ENCODE measurements at places on chromosomes 12 and 14.
A peak's percentile ranks its signal among the peaks of the same experiment; 100 is the strongest.

DNA sequence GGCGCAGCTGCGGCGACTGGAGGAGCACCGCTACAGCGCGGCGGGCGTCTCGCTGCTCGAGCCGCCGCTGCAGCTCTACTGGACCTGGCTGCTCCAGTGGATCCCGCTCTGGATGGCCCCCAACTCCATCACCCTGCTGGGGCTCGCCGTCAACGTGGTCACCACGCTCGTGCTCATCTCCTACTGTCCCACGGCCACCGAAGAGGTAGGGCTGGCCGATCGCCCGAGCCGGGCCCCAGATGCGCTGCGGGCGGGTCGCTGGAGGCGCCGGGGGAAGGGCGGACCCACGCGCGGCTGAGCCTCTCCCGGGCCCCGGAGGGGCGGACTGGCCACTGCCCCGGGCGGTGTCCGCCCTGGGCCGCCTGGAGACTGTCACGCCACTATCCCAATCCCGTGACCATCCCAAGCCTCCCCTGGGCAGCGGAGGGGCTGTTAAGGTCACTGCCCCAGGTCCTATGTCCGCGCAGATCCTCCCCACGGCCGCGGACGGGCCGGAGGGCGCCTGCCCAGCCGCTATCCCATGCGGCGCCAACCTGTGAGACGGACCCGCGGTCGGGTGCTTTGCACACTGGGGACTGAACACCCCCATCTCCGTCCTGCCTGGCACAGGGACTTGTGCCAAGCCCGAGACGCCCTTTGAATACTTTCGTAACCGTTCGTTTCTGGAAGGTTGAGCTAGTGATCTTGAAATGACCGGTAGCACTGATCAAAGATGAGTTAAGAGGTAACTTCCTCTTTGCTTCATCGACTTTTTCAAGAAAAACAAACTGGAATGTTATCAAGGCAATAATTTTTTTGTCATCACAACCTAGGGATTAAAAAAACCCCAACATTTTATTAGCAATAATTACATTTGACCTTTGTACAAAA lies 725 bp downstream of the CHPT1 start:
- DNase-seq: peak; percentile 35

GRCh38 chr14:77275041-77275580 lies 4.1 kb upstream of the NGB start:
- DNase-seq: no peak

DNA sequence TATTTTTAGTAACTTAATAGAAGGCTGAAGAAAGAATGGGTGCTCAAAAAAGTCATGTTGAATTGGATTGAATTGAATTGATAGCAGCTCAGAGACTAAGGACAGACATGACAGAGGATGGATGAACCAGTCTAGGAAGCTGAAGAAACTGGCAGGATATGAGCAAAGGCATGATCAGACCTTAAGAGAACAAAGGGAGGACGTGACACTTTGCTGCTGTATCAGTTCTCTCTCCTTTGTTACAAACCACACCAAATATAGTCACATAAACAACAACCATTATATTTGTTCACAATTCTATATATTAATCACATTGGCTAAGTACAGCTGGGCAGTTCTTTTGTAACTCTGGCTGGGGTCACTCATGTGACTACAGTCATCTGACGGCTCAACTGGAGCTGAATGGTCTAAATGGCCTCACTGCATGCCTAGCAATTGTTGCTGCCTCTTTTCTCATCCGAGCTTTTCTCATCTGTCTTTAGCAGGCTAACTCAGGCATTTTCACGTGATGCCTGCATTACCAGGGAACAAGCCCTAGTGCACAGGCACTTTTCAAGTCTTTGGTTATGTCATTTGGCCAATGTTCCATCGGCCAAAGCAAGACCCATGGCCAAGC lies 355.0 kb downstream of the ETNK1 start:
- no peak for DNase-seq

- DNase-seq: no peak
These were observed 4.5 kb downstream of the FMNL3 start for GRCh38 chr12:49702676-49703215.

DNA sequence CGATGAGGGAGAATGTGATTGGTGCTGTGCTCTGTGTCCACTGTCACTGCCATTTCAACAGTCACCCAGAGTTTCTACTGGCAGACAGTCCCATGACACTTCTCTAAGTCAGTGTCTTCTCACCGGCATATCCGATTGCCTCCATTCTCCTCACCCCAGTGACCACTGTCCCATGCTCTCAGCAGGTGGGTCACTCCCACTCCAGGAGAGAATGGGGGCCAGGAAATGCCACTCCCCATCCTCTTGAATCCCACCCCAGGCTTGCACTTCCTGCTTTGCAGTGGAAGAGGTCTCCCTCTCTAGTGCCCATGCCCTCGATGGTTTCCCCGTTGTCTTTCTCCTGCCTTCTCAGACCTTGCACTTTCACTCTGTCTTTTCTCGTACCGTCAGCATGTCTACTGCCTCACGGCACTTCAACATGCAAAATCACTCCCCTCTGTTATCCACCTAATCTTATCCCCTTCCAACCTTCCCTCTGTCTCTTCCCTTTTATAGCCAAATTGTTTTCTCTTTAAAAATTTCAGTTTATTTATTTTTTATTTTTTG lies 2.2 kb upstream of the EP400 start:
- DNase-seq: no peak

- no peak for DNase-seq
These were observed 30.3 kb upstream of the AMIGO2 start for GRCh38 chr12:47110011-47110541.

GRCh38 chr12:86290615-86291014 lies 34.4 kb upstream of the MGAT4C start:
- DNase-seq: no peak

DNA sequence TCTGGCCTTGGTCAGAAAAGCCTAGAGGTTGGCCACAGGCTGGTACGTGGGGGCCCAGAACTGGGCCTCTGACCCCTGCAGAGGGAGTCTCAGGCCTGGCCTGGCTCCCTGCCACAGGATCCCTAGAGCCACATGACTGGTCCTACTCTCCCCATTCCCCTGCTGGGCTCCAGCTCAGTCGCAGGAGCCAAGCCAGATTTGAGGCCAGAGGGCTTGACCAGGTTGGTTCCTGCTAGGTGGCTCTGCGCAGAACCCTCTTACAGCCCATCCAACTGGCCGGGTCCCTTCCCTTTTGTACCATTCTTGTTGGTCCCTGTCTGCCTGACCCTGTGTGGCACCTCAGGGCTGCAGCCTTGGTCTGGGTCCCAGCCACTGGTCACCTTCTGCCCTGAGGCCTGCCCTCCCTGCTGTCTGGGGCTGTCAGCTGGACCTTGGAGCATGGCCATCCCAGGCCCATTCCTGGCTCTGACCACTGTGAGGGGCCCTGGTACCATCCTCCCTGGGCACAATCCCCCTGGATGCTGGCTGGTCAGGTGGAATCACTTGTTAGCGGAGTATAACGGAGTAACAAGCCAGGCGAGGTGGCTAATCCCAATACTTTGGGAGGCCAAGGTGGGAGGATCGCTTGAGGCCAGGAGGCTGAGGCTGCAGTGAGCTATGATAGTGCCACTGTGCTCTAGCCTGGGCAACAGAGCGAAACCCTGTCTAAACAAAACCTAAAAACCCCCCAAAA lies 22.9 kb upstream of the PPP1R13B start:
- no peak for DNase-seq

- DNase-seq: no peak
These were observed 247.4 kb downstream of the GALC start for GRCh38 chr14:87745507-87746118.

- no peak for DNase-seq
These were observed 19.3 kb upstream of the KRT86 start for GRCh38 chr12:52254965-52255751.

DNA sequence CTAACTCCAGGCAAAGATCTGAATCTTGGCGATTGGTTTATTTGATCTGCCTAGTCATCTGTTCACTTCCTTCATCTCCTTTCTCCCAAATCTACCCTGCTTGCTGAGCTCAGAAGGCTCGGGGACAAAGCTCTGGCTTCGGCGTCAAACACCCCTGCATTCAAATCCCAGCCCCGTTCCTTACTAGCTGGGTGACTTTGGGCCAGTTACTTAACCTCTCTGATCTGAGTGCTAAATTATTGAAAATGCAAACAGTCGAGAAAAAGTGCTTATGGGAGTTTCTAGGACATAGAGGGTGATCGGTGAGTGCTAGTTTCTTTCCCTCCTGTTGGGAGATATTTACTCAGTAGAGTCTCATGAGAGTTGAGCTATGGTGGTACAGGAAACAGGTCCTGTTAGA lies 121.2 kb upstream of the RFLNA start:
- DNase-seq: no peak

GRCh38 chr14:24247422-24247821 lies 5.0 kb upstream of the TINF2 start:
- DNase-seq: no peak

GRCh38 chr14:104970231-104971068 lies 7.7 kb downstream of the AHNAK2 start:
- DNase-seq: no peak

GRCh38 chr12:67780580-67781084 lies 132.1 kb downstream of the DYRK2 start:
- no peak for DNase-seq

- DNase-seq: no peak
These were observed 353.8 kb downstream of the RAD51B start for GRCh38 chr14:68173227-68173972.

DNA sequence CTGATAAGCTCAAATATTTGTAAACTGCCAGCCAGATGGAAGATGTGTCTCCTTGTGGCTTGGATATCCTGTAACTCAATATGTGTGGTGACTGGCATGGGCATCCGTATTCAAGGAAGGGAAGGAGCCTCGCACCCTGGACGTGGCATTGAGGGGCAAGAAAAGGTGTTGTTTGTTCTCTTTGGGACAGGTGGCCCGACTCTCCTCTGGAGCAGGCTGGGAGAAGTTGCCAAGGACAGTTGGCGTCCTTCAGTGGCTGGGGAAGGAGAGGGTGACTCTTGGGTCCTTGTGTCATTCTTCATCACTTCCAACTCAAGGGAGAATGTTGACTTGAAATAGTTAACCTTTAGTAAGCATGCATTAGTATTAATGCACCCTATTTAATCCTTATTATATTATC lies 39.6 kb downstream of the CACNA1C start:
- no peak for DNase-seq

DNA sequence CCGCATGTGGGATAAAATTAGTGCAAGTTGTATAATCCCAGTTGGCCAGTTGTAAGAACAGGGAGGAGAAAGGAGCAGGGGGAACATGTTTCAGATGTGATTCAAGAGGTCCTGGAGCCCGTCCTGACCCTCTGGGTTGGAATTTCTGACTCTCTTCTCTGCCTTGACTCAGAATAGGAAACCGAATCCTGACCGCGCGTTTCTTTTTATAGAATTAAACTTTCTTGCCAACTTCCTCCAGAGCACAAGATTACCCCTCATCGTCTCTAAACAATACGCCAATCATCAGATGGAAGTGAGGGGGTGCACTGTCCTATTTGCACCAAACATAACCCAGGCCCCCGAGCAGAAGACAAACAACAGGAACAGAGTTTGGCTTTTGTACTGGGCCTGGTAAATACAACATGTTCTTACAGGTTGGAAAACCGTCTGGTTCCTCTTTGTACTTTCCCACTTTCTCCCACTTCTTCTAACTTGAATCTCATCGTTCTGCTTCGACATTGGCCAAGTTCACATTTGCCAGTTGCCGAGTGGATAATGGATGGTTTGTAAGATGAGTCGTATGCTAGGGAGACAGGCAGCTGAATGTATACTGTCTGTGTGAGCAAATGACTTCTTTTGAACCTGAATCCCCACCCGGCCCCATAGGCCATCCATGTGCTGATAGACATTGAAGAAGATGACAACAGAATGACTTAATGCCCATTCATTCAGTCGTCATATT lies 42.6 kb upstream of the MED13L start:
- peak; percentile 8 for DNase-seq

DNA sequence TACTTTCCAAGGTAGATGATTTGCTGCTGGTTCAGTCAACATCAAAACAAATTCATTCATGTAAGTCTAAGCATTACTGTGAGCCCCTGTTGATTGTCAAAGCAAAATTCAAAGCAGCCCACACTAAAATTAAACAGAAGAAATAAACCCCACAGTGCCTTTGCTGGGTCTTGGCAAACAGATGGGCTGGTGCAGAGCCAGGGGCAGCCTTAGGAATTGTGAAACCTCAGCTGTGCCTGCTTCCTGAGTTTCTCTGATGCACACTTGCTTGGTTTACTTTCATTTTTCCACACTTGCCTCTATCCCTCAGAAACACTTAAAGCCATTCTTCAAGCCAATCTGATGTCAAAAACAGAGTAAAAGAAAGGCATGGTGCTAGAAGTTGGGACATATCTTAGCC lies 6.6 kb upstream of the PLEKHG7 start:
- no peak for DNase-seq

GRCh38 chr12:32466986-32467711 lies 67.8 kb downstream of the FGD4 start:
- no peak for DNase-seq

- DNase-seq: no peak
These were observed 307.1 kb upstream of the RGS6 start for GRCh38 chr14:71625175-71625574.

Data from NCI-H1105 (cell line).